ENCODE measurements at places on chromosomes 5 and 9.

DNA sequence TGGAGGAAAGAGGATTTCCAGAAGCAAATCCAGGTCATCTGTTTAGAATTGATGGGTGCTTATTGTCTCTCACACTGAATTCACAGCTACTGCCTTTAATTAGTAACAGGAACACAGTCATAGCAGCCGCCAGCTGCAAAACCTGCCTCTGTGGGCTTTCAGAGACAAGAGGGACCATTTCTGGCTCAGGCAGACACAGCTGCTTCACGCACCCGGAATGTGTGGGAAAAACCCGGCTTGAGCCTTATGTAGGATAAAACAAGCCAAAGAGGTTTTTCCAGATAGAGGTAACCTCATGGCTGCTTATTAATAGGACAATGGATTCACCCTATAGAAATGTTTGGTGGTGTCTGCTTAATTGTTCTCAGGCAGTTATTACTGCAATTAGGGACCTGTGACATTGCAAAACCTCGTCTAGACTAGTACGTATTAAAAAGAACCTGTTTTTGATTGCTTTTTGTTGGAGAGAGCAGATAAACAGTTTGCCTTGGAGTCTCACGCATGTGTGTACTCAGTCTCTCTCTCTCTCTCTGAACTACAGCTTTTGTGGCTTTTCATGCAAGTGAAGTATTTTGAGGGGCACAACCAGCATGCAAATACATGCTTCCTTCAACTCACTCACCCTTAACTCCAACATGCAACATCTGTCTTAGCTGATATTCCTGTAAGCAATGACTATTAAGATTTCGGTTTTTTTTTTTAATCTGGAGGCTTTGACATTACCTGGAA is 302.7 kb downstream of the PLK2 start:
- no peak for DNase-seq

GRCh38 chr5:76384705-76385104 is 18.4 kb upstream of the IQGAP2 start:
- DNase-seq, result no peak

GRCh38 chr9:21933865-21934264 is 60.3 kb downstream of the CDKN2A start:
- DNase-seq, result no peak

GRCh38 chr5:153783362-153783658 is 255.4 kb downstream of the FAM114A2 start:
- DNase-seq, result no peak

DNA sequence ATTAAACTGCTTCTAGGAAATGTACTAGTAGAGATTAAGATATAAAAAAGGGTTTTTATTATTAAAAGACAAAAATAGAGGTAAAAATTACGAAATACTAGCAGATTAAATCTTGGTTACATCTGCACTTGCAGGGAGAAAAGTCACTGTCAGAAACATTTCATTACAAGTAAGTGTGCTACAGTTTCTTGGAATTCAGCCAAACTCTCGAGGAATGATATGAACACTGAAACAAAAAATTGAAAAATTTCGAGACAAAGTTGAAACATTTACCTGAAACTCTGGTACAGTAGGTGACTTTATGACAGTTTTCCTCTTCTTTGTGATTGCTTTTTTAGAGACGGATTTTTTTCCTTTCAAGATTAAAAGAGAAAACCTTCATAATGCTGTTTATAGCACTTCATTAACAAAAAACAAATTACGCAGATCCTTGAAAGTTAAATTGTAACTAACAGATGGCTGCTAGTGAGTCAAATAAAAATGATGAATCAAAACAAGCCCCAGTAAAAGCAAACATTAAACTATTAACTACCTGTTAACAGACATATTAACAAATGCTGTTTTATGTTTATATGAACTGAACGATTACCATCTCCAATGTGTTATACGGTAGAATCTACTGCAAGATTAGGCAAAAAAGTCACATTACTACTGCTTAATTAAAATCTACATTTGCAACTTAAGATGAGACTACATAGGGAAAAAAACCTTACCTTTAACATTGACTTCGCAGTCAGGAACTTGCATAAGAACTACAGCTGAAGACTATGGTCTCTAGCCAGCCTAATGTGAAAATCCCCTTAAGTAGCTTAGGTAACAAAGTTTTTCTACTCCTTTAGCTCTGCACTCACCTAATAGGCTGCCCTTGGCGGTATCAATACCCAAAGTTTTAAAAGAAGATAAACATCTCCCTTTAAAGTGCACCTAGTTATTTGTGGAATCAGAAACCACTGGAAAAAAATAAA is 61.4 kb downstream of the RANBP6 start:
- DNase-seq, result no peak

- no peak for DNase-seq
Observed at GRCh38 chr9:90092508-90092907, 487.7 kb downstream of the GADD45G start.

GRCh38 chr5:83343299-83343698 is 128.2 kb upstream of the VCAN start:
- no peak for DNase-seq

Measured in stimulated activated CD4-positive, alpha-beta T cell treated with anti-CD3 and anti-CD28 coated beads, Interleukin-12 subunit alpha, Interleukin-12 subunit beta, amount 100 ng/mL, for 48 hours (primary cell).